ENCODE measurements at places on chromosomes 7 and 10. TPM values are rescaled to one million over a fixed set of nuclear protein-coding genes. Genes with fewer than 3 reads are reported as not detected.
A peak's percentile ranks its signal among the peaks of the same experiment; 100 is the strongest.

NET1 gene
- total RNA-seq: 161 TPM

- H3K4me1 ChIP-seq: peaks cover 48% of the 10 kb centered on the region
- no peaks in the 10 kb centered on the region for H3K36me3 ChIP-seq
- DNase-seq: no peak
- H3K27me3 ChIP-seq: no peaks in the 10 kb centered on the region
- peak overlapping the region; percentile 93 for H3K27ac ChIP-seq
- H3K4me3 ChIP-seq: no peak overlapping the region
These were observed 8.3 kb upstream of the ANKRD1 start for GRCh38 chr10:90929179-90929578.

GRCh38 chr7:2715341-2716231 is 27.6 kb downstream of the AMZ1 start:
- 0 out of 2 replicates have a peak, but pooled peaks cover 4% of the 10 kb centered on the region for H3K36me3 ChIP-seq
- DNase-seq: no peak
- no peaks in the 10 kb centered on the region for H3K4me1 ChIP-seq
- no peak overlapping the region for H3K27ac ChIP-seq
- H3K4me3 ChIP-seq: no peak overlapping the region
- H3K27me3 ChIP-seq: no peaks in the 10 kb centered on the region

DNA sequence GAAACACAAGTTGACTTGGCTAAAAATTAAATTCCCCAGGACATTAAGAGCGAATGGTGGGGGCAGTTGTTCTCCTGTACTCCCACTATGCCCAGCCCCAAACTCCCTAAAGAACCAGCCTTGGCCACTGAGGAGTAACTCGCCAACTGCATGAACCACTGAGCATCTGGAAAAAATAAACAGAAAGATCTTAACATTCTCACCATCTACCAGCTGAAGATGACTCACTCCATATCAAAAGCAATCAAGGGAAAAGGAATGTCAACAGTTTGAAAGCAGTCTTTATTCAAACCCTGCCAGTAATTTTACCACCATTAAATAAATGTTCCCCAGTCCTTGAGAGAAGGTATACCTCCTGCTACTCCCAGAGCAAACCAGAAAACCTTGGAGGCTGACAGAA is 45.4 kb downstream of the CTTNBP2 start:
- H3K27me3 ChIP-seq: no peaks in the 10 kb centered on the region
- DNase-seq: peak; percentile 15
- no peak overlapping the region for H3K4me3 ChIP-seq
- no peak overlapping the region for H3K27ac ChIP-seq

- H3K27ac ChIP-seq: no peak overlapping the region
- no peak for DNase-seq
- no peak overlapping the region for H3K4me3 ChIP-seq
- no peaks in the 10 kb centered on the region for H3K27me3 ChIP-seq
- peaks cover 32% of the 10 kb centered on the region for H3K4me1 ChIP-seq
- H3K36me3 ChIP-seq: peaks cover 50% of the 10 kb centered on the region
These were observed 2.6 kb upstream of the MYPN start for GRCh38 chr10:68106656-68107055.

MAGI2 gene
- total RNA-seq: 1.6 TPM

CRPPA gene
- 8.0 TPM for total RNA-seq

PRPF18 gene
- 18.9 TPM for total RNA-seq

MORN4 gene
- 10.0 TPM for total RNA-seq

Data from PC-9 (cell line).